ENCODE measurements at places on chromosomes 1 and 21.

- no peaks in the 10 kb centered on the region for H3K27me3 ChIP-seq
- no peak overlapping the region for H3K4me3 ChIP-seq
- H3K27ac ChIP-seq = no peak overlapping the region
- no peak for DNase-seq
These were observed 16.1 kb upstream of the RCAN3 start for GRCh38 chr1:24486331-24487065.

DNA sequence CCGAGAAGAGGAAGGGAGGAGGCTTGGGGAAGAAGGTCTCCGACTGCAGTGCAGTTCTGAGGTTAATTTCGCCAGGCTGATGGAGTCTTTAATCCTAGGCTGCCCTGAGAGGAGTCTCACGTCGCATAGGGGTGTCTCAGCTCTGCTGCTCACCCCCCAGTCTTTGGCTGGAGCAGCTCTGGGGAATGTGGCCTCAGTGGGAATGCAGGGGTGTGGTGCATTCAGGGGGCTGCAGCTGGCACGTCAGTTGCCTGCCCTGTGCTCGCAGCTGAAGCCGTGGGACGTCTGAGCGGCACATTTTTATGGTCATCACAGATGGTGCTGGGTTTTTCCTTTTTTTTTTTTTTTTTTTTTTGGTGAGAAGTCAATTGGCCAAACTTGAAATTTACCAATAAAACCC, 38.2 kb downstream of the ACTN2 start:
- no peak overlapping the region for H3K4me3 ChIP-seq
- peaks cover 28% of the 10 kb centered on the region for H3K4me1 ChIP-seq
- H3K36me3 ChIP-seq = peaks cover 28% of the 10 kb centered on the region
- no peaks in the 10 kb centered on the region for H3K27me3 ChIP-seq

DNA sequence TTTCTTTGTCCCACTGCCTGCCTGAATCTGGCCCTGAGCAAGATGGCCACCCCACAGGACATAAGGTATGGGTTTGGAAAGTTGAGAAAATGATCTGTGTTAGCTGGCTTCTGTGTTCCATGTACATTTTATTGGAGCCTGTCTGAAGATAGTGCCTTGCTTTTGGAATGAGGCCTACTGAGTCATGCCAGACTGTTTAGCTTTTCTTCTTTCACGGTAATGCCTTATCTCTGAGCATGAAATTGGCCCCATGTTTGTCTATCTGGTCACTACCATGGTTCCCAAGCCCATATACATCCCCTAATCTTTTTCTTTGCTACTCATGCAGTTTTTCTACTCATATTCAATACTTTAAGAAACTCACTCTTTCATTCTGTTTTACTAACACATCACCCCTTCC, 85.1 kb upstream of the LMO4 start:
- no peak overlapping the region for H3K27ac ChIP-seq
- no peak overlapping the region for H3K4me3 ChIP-seq
- no peak for DNase-seq

- H3K27ac ChIP-seq = no peak overlapping the region
- H3K27me3 ChIP-seq = no peaks in the 10 kb centered on the region
- H3K36me3 ChIP-seq = no peaks in the 10 kb centered on the region
- peaks cover 7% of the 10 kb centered on the region for H3K4me1 ChIP-seq
- DNase-seq = peak; percentile 80
These were observed 12.7 kb upstream of the RAB4A start for GRCh38 chr1:229258031-229258756.

- peaks cover 26% of the 10 kb centered on the region for H3K4me1 ChIP-seq
- no peaks in the 10 kb centered on the region for H3K36me3 ChIP-seq
- peak overlapping the region; percentile 46 for H3K4me3 ChIP-seq
- no peak overlapping the region for H3K27ac ChIP-seq
- peak; percentile 88 for DNase-seq
- H3K27me3 ChIP-seq = peaks cover 56% of the 10 kb centered on the region
These were observed 1.3 kb downstream of the HES3 start for GRCh38 chr1:6245086-6245868.
